Stimulated activated naive CD4-positive, alpha-beta T cell treated with Interleukin-2 at 50 U/mL for 16 hours (primary cell): ENCODE measurements at places on chromosomes 1 and 21.
A peak's percentile ranks its signal among the peaks of the same experiment; 100 is the strongest.

GRCh38 chr1:32929366-32929765 lies 28.2 kb upstream of the TMEM54 start:
- DNase-seq: no peak

DNA sequence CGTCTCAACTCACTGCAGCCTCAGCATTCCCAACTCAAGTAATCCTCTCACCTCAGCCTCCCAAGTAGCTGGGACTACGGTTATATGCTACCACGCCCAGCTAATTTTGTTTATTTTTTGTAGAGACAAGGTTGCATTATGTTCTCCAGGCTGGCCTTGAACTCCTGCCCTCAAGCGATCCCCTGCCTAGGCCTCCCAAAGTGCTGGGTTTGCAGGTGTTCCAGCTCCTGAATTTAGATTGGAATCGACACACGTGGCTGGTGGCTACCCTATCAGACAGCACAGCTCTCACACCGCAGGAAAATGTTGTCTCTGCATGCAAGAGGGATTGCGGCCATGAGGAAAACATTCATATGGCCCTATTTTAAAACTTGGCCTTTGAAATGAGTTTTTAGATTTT lies 76.7 kb upstream of the GALNT2 start:
- DNase-seq: no peak

DNA sequence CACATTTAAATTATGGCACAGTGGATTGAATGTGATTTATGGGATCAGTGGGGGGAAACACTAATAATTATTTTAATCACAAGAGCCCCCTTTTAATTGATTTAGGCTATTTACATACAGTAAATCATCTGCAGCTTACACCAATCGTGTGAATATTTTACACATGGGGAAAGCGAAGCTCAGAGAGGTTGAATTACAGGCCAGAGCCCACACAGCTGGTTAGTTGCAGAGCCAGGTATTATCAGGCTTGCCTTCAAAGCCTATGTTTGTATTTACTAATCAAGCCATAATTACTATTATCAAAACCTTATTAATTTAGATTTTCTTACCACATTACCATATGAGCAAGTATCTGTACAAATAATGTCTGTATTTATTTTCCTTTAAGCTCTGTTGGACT lies 749 bp downstream of the SDCCAG8 start:
- no peak for DNase-seq

DNA sequence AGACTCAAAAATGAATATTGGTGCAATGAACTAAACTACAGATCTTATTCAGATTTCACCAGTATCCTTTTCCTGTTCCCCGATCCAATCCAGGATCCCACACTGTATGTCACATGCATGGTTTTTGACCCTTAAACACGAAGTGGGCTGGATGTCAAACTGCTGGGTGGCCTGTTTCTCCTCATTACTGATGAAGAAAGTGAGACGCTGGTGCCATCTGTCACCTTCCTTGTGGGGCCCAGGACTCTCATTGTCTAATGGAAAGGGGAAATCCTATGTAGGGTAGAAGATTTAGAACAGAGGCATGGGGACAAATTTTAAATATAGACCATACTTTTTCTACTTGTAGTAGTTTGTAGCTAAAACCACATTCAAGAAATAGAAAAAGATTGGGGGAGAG lies 56.2 kb downstream of the DISC1 start:
- DNase-seq: no peak

GRCh38 chr1:206628916-206629315 lies 6.4 kb upstream of the DYRK3 start:
- no peak for DNase-seq

- no peak for DNase-seq
These were observed 598.3 kb upstream of the CAMK1G start for GRCh38 chr1:208985231-208985630.

GRCh38 chr1:241939798-241940197 lies 17.8 kb upstream of the BECN2 start:
- no peak for DNase-seq

DNA sequence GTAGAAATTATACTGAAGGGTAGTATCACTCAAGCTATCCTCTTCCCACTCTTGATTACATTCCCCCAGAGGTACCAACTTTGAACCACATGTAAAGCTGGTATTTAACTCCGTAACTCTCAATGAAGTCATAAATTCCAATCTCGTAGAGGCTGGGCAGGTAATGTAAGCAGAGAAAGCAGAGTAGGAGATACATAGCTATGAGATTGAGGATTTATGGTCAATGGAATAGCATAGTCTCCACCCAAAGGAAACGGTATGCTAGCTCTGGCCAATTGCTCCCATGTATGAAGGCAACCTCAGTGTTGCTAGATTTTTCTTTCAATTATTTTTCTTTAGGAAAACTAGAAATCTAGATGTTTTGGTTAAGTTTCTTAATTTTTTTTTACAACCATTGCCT lies 163.1 kb upstream of the NRIP1 start:
- no peak for DNase-seq

DNA sequence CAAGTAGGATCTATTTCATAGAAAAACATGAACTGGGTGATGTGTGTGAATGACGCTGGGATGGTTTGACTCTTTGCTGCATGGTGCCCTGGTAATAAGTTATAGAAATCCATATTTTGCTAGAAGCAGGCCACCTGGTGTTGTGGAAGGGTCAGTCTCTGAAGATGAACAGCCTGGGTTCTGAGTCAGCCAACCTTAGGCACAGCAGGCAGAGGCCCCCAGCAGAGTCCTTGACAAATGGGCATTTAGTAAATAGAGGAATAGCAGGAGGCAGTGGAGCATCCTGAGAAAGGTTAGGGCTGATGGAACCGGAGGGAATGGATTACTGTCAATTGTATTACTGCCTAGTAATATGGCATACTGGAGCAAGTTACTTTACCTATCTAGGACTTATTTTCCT lies 20.9 kb downstream of the FGGY start:
- DNase-seq: no peak

- DNase-seq: no peak
These were observed 51.1 kb downstream of the SLC44A5 start for GRCh38 chr1:75559800-75560199.

- no peak for DNase-seq
These were observed 690.4 kb downstream of the USP25 start for GRCh38 chr21:16420031-16420724.

DNA sequence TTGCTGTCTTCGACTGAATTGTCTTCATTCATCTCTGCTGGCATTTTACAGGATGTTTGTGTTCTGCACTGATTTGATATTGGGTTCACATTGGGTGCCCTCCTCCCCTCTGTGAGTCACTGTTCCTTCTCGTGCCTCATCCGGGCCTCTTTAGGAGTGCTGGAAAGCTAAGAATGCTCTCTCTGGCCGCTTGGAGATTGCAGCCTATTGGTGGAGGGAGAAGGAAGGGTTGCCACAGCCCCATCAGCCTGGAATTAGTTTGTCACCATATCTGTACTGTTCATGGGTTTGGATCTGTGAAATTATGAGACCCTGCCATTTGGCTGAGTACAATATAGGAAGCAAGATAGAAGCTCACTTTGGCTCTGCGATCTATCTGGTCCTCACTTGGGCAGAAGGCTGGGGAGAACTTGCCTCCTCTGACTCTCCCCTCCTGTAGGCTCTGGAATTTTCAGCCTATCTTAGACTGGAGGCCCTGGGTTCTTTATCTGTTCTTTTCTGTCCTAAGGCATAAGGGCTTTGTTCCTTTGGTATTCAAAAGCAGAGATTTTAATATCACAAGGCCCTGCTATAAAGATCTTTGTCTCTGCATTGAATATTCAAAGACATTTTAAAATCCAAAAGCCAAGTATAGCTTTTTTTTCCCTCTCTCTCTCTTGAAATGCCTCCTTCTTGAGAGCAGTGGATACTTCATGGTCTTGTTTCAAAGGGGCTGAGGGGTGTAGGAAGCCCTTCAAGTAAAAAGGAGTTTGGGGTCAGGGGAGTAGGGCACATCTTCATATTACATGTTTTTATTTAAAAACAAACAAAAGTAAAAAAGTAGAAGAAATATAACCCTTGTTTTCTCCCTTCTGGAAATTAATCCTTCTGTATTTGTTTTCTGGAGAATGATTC lies 347.9 kb downstream of the ZP4 start:
- DNase-seq: no peak

DNA sequence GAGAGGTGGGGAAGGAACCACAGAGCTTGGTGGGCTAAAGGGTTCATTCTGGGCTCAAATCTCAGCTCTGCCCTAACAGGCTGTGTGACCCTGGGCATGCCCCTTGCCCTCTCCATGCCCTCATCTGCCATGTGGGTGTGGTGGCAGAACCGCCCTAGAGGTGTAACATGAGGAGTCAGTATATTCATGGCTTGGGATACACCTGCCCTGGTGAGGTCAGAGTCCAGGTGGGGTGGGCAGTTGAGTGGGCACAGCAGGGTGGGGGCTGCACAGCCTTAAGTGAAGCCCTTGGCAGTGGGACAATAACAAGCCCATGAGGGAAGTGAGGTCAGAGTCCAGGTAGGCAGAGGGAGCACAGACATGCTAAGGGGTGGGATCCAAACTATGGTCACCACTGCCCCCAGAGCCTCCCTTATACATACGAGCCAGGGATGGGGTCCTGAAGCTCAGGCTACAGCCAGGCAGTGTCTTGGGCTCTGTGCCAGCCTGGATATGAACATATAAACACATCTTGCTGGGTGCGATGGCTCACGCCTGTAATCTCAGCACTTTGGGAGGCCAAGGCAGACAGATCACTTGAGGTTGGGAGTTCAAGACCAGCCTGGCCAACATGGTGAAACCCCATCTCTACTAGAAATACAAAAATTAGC lies 59.0 kb upstream of the EFHD2 start:
- no peak for DNase-seq

GRCh38 chr21:43810505-43811261 lies 21.3 kb downstream of the RRP1 start:
- peak; percentile 79 for DNase-seq

DNA sequence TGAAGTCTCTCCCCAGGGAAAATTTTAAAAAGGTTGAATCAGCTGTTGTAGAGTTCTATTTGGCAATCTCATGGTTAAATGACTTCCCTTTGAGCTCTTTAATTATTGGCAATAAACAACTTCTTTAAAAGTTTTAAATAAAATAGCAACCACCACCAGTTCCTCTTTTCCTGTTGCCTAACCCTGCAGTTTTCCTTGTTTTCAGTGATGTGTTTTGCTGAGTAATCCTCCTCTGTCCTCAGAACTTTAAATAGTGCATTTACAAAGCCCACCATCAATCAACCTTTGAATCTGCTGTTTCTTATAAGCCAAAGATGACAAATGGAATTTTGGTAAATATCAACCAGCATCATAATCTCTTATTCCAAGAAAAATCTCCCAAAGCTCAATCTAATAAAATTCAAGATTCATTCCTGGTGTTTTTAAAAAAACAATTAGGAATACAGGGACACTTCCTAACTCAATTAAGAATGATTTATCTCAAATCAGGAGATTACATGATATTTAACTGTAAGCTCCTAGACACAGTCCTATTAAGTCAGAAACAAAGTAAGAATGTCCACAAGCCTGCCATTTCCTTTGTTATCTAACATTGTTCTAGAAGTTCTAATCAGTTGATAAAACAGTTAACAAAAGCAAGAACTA lies 14.8 kb downstream of the AVPR1B start:
- no peak for DNase-seq
